ENCODE measurements at places on chromosomes 12 and 14.
A peak's percentile ranks its signal among the peaks of the same experiment; 100 is the strongest.

- DNase-seq: peak; percentile 46
These were observed 1.1 kb upstream of the LRP1 start for GRCh38 chr12:57127101-57127725.

DNA sequence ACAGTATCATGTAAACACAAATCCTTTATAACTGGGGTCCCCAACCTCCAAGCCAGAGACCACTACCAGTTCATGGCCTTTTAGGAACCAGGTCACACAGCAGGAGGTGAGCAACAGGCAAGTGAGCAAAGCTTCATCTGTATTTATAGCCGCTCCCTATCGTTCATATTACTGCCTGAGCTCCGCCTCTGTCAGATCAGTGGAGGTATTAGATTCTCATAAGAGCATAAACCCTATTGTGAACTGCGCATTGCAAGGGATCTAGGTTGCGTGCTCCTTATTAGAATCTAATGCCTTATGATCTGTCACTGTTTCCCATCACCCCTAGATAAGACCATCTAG, 49.9 kb downstream of the LRP6 start:
- no peak for DNase-seq

- DNase-seq: no peak
These were observed 37.9 kb upstream of the NCOR2 start for GRCh38 chr12:124605150-124605882.

- DNase-seq: no peak
These were observed 4.7 kb upstream of the PSMA6 start for GRCh38 chr14:35287431-35288013.

DNA sequence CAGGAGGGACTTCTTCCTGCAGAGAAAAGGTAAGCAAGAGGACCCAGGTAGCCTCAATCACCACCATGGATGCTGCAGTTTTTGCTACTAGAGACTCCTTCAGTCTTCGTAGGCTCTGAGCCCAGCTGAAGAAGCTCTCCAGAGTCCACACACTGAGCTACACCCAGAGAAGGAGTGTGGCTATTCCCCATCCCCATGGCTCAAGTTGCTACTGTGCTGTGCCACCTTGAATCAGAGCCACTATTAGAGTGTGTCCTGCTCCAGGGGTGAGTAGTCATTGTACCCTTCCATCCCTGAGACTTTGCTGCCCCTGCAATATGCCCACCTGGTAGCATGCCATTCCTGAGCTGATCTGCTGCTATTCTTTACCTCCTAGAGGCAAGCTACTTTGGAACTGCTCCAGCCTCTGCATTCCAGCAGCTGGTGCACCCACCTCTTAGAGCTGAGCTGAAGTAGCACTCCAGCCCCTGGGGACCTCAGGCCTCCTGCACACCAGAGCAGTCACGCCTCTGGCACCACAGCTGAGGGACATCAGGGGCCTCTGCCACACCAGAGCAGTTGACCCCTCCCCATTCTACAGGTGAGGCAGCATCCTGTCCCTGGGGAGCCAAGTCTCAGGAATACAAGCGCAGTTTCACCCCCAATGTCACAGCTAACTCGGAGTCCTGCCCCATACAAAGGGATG, 213.0 kb downstream of the TRHDE start:
- DNase-seq: no peak

DNA sequence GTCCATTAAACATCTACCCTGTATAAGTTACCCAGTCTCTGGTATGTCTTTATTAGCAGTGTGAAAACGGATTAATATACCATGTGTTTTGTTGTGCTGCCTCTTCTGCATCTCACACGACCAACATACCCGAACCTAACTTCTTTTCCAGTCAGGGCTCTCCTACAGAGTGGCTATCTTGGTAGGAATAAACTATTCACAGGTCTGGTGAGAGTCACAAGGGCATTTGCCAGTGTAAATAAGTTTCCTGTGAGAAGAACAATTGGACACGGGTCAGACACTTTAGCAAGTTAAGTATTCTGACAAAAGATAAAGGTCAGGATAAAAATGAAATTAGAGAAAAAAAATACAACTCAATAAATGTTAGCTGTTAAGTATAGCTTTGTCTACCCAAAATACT, 60.9 kb downstream of the MYF5 start:
- no peak for DNase-seq

DNA sequence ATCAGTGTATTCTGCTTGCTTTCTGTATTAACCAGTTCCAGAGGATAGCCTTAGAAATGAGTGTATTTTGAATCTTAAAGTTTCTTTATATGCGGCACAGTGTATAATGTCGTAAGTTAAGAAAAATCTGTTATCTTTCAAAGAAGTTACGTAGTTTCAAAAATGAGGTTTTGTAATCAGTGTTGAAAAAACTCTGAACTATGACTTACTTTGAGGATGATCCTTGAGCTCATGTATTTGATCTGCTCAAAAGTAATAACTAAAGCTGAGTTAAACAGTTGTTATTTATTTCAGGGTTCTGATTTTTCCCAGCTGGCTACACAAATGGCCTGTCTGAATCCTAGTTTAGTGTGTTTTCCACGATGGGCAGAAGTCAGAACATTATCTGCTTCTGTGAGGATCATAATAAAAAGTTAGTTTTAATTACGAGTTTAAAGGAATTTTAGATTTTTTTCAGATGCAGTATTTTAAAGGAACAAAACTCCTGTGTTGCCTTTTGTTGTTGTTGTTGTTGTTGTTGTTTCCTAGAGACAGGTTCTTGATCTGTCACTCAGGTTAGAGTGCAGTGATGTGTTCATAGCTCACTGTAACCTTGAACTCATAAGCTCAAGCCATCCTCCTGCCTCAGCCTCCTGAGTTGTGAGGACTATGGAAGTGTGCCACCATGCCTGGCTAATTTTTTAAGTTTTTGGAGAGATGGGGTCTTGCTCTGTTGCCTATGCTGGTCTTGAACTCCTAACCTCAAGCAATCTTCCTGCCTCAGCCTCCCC, 52.9 kb downstream of the GPATCH2L start:
- DNase-seq: no peak

DNA sequence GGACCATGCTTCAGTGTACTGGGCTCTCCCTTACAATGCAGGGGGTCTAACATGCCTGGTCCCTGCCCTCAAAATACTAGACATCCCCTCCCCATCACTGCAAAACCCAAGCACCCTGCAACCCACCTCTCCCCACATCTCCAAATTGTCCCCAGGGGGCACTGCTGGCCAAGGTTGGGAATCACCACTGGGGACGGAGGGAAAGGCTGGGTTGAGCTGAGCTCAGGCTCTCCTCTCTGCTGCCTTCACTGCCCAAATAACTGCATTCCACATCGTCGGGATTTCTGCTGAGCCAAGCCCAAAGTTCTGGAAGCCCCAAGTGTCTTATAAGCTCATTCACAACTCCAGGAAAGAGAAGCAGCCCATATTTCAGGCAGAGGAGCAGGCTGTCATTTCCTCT, 69.6 kb downstream of the NT5DC3 start:
- peak; percentile 18 for DNase-seq

GRCh38 chr14:81275305-81276072, 54.7 kb upstream of the GTF2A1 start:
- DNase-seq: no peak

DNA sequence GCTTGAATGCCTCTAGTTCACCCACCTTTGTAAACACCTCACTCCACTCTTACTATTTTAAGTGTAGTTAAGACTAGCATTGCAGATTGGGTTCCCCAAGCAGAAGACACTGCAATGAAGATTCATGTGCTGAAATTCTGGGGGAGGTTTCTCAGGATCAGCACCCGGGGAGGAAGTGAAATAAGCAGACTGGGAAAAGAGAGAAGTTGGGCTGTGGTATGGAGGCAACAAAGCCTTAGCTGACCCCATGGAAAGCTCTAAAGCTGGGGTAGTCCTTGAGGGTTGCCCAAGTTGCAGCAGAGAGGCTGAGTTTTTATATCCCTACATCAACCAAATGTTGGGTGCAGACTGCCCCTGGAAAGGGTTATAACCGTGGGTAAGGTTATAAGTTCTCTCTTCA, 23.9 kb upstream of the IGF1 start:
- no peak for DNase-seq

GRCh38 chr14:90421001-90421631, 24.3 kb downstream of the CALM1 start:
- no peak for DNase-seq

- no peak for DNase-seq
These were observed 17.8 kb downstream of the SFSWAP start for GRCh38 chr12:131728720-131729119.

DNA sequence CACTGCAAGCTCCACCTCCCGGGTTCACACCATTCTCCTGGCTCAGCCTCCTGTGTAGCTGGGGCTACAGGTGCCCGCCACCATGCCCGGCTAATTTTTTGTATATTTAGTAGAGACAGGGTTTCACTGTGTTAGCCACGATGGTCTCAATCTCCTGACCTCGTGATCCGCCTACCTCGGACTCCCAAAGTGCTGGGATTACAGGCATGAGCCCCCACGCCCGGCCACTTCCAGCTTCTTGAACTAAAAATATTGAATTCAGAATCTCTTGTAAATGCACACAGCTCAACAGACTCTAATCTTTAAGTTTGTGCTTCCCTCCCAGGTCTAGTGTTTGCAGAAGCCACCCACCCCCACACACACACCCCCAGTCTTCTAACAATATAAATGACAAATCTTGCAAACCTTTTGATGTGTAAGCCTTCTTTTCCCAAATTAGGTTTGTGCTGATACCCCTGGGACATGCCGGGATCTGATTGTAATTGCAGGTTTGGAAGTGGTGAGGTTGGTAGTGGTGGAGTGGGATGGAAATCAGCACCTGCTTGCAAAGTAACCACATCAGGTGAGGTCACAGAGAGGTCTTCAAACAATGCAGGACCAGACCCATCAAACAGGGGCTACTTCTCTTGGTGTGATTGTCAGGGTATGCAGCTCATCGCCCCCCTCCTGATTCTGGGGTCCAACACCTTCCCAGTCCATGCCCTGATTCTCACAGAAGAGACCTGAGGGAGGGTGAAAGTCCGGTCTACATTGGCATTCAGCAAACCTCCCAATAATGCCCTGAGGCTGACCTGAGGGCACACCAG, 51.4 kb upstream of the GPR132 start:
- DNase-seq: no peak

GRCh38 chr14:64826845-64827244, 52.9 kb downstream of the SPTB start:
- DNase-seq: no peak

DNA sequence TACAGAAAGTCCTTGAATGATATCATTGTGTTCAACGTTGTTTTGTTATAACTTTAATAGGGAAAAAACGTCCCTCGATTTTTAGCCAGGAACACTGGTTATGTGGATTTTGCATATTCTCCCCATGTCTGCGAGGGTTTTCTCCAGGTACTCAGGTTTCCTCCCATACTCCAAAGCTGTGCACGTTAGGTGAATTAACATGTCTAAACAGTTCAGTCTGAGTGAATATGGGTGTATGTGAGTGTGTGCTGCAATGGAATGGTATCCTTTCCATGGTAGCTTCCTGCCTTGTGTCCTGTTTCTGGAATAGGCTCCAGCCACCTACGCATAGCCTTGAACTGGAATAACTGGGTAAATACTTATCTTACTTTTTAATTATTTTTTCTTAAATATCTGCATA, 810.8 kb upstream of the ATXN7L3B start:
- DNase-seq: no peak

DNA sequence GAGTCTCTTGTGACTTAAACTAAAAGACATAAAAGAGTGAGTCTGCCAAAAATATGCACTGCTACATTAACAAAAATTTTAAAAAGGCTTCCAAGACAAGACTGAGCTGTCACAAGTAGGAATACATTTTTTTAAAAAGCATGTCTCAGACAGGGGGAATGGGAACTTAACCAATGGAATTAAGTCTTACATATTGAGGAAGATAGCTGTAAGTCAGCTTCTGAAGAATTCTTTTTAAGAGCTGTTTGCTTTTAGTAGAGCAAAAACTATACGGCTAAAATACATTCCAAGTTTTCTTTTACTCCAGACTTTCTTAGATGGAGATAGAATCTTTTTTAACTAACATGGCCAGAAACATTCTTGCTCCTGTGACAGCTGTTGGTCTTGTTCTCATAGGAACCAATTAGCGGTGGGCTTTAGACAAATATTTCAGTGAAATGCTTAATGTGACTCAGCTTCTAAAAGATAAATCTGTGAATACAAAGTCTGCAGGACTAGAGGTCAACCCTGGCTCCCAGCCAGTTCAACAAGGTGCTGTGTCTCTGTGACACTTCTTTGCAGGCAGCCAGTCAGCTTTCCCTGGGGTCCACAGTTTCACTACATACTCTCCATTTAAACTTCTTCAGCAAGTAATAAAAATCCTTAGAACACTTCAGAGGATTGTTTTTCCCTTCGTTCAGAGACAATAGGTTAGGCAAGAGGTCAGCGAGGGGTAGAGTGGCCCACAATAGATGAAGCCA, 187.6 kb downstream of the NAV3 start:
- DNase-seq: no peak

DNA sequence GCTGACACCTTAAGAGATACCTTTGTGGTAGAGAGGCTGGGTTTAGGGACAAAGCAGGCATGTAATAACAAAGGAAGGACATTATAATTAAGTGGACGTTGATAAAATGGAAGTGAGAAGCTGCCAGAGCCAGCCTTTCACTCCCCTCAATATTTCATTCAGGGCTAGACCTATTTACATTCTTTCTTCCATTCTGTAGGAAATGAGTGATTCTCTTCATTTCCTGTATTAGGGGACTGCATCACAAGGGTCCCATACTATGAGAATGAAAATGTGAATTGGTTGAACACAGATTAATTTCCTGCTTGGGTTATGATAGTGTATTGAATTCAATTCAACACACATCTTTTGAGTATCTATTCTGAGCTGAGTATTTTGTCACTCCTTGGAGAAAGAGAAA, 143.0 kb downstream of the OTOGL start:
- DNase-seq: no peak

- DNase-seq: no peak
These were observed 942.0 kb upstream of the FBXO33 start for GRCh38 chr14:40374221-40374620.

GRCh38 chr14:75459099-75459741, 31.4 kb downstream of the JDP2 start:
- no peak for DNase-seq

GRCh38 chr12:80862531-80862930, 75.2 kb downstream of the LIN7A start:
- no peak for DNase-seq

- no peak for DNase-seq
These were observed 180.9 kb downstream of the AEBP2 start for GRCh38 chr12:19620222-19620621.

DNA sequence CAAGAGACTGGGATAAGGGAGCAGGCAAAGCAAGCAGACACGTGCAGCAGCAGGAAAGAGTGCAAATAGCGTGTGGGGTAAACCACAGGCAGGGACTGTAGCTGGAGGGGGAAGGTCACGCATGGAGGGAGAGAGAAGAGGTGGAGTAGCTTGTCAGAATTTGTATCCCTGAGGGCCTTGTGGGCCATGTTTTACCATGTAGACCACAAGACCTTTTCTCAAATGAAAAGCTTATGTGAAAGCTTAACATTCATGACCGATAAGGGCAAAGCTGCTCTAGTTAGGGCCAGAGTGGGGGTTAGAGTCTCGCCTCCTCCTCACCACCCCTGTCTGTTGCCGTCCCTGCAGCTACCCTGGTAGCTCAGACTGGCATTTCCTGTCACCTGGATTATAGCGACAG, 152.9 kb upstream of the E2F7 start:
- no peak for DNase-seq

GRCh38 chr12:105226219-105226618, 9.8 kb downstream of the APPL2 start:
- no peak for DNase-seq

- no peak for DNase-seq
These were observed 132.9 kb downstream of the PTPRR start for GRCh38 chr12:70787612-70788011.

GRCh38 chr12:89016970-89017778, 335.1 kb downstream of the DUSP6 start:
- DNase-seq: peak; percentile 53

- no peak for DNase-seq
These were observed 2.9 kb downstream of the HOXC5 start for GRCh38 chr12:54035568-54036264.

- DNase-seq: no peak
These were observed 8.0 kb upstream of the RNU6-8 start for GRCh38 chr14:32211068-32211404.
